A549 treated with CORT108297 at 1 μM for 4 hours (cell line): ENCODE measurements at places on chromosomes 12 and 14. TPM values are rescaled to one million over a fixed set of nuclear protein-coding genes. Genes with fewer than 3 reads are reported as not detected.

Gene ST8SIA1
- total RNA-seq = 0.05 to 0.07 TPM (median 0.06 TPM) in 3 of 5 replicates, not detected in the others

Gene CCDC184
- total RNA-seq = 3.1 to 4.2 TPM (median 4.1 TPM) in 5 replicates

Gene RHOJ
- total RNA-seq = not detected in 5 replicates

Gene RPL10L
- total RNA-seq = not detected in 5 replicates

Gene KLHDC1
- total RNA-seq = 0.17 to 0.46 TPM (median 0.36 TPM) in 5 replicates
